SK-N-MC (cell line): ENCODE measurements at places on chromosomes 7 and 10.

DNA sequence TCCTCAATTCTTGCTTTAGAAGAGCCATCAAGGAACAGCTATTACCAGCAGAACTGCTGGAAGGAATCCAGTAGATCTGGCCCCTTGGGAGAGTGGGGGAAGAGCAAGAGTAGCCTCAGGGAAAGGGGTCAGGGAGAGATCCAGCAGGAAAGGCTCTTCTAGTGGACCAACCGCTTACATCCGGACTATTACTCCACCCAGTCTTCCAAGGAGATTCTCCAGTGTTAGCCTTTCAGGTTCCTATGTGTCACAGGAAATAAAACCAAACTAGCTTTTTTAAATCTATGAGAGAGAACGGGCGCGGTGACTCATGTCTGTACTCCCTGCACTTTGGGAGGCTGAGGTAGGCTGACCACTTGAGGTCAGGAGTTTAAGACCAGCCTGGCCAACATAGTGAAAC, 34.3 kb downstream of the TET1 start:
- DNase-seq, result no peak

DNA sequence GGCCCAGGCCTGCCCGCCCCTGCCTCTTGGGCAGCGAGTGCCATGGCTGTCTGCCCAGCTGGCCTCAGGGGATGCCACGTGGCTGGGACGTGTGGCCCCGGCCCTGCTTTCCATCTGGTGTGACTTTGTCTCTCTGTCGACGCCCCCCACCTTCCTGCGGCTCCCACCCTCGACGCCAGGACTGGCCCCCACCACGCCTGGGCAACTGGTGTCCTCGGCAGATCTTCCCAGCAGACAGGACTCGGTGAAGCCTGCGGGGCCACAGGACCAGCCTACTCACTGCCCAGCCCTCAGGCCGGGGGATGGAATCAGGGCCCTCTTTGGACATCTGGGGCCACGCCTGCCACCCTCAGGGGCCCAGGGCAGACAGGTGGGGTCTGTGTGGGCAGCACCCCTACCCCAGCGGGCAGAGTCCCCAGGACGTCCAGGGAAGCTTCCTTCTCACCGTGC, 55.1 kb downstream of the UNCX start:
- no peak for DNase-seq

GRCh38 chr10:43252166-43252782, 14.6 kb downstream of the RASGEF1A start:
- no peak for DNase-seq

- no peak for DNase-seq
Measured at GRCh38 chr10:70974351-70974901, 86.1 kb upstream of the PCBD1 start.

DNA sequence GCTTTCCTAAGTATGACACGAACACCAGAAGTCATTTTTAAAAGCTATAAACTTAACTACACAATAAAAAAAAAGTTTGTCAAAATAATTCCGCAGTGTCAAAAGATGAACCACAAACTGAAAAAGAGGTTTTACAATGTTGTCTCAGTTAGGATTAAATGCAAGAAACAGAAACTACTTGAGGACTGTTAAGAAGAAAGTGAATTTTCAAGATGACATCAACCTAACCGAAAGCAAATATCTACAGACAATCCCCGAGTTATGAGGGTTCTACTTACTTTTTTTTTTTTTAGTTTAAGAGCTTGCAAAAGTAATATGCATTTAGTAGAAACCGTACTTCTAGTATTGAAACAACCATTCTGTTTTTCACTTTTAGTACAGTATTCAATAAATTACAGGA, 62.3 kb downstream of the TFPI2 start:
- DNase-seq, result peak; percentile 28

DNA sequence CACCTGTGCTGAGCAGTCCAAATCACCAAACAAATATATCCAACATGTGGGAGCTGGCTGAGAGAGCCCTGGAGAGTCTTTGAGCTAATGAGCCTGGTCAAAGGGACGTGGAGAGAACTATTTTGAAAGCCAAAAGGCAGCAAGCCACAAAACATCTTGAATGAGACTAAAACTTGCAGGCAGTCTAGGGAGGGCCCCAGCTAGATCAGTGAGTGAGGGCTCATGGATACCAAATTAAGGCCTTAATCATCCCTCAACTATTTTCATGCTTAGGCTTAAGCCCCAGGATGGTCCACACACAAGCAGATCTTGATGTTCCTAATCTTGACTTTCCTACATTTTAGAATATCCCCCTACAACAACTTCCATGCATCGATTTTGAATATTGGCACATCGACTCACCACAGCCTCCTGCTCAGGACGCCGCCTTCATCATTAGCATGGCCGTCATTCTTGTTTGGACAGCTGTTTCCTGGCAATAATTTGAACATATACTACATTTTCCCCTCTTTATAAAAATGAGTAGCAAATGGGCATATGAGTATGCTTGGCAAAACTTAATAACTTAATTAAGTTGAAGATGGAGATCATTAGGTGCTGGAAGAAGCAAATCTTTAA, 86.9 kb upstream of the ADAM12 start:
- DNase-seq, result no peak

GRCh38 chr10:63166742-63167258, 33.7 kb downstream of the NRBF2 start:
- DNase-seq, result peak; percentile 50
